ENCODE measurements at places on chromosomes 1 and 21. TPM values are rescaled to one million over a fixed set of nuclear protein-coding genes. Genes with fewer than 3 reads are reported as not detected.

Gene LCK
- 0.62 TPM for total RNA-seq

Gene NCAM2
- 4.5 TPM for total RNA-seq

Gene SERTAD4
- 6.3 TPM for total RNA-seq

Gene PGLYRP3
- total RNA-seq = not detected

Gene EXO5
- total RNA-seq = 7.5 TPM

Gene CELA3B
- total RNA-seq = not detected

Gene LRRC3
- 0.98 TPM for total RNA-seq

Gene OR2M3
- not detected for total RNA-seq

Gene TMPRSS15
- 0.40 TPM for total RNA-seq

Gene SLC9C2
- not detected for total RNA-seq

Gene RAB7B
- 10.6 TPM for total RNA-seq

Gene SLC45A1
- total RNA-seq = 0.35 TPM

Gene VCAM1
- total RNA-seq = 18.4 TPM

Gene SLC22A15
- total RNA-seq = 0.53 TPM

Gene SCP2
- 69.7 TPM for total RNA-seq

Gene HMGCS2
- 0.13 TPM for total RNA-seq

Gene RNU1-3
- 2,384 TPM for total RNA-seq

Gene NEK2
- 6.0 TPM for total RNA-seq

Gene MYOG
- total RNA-seq = 480 TPM

Gene IL22RA1
- total RNA-seq = not detected

- DNase-seq = no peak
Observed at GRCh38 chr1:100982793-100983192, 42.8 kb downstream of the DPH5 start.

DNA sequence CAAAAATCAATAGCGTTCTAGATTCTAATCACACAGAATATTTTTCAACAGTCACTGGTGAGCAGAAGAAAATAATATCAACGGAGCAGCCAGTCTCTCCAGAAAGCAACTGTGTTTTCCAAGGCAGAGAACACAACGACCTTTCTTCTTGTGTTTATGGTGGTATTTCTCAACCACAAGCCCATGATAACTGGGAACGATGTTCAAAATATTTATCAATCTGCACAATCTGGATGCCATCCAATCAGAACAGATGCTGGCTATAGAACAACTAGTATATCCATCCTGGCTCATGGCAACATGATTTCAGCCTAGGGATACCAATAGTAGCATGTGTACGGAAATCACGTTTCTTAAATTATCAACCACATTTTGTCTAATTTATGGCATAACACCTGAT, 162.7 kb upstream of the RUNX1 start:
- DNase-seq = peak; percentile 29

GRCh38 chr1:86508583-86508969, 38.3 kb upstream of the CLCA4 start:
- DNase-seq = no peak

- DNase-seq = no peak
Observed at GRCh38 chr1:235996048-235996785, 68.7 kb downstream of the NID1 start.

- no peak for DNase-seq
Observed at GRCh38 chr1:195550071-195550862, 1058.0 kb downstream of the KCNT2 start.

GRCh38 chr1:107669996-107670395, 295.0 kb downstream of the VAV3 start:
- peak; percentile 47 for DNase-seq

DNA sequence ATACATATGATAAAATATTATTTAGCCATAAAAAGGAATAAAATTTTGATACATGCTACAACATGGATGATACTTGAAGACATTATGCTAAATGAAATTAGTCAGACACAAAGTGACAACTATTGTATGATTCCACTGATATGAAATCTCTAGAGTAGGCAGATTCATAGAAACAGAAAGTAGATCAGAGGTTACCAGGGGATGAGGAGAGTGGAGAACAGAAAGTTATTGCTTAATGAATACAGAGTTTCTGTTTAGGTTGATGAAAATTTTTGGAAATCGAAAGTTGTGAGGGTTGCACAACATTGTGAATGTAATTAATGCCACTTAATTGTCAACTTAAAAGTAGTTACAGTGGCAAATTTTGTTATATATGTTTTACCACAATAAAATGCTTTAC, 315.7 kb upstream of the USP25 start:
- DNase-seq = peak; percentile 20

DNA sequence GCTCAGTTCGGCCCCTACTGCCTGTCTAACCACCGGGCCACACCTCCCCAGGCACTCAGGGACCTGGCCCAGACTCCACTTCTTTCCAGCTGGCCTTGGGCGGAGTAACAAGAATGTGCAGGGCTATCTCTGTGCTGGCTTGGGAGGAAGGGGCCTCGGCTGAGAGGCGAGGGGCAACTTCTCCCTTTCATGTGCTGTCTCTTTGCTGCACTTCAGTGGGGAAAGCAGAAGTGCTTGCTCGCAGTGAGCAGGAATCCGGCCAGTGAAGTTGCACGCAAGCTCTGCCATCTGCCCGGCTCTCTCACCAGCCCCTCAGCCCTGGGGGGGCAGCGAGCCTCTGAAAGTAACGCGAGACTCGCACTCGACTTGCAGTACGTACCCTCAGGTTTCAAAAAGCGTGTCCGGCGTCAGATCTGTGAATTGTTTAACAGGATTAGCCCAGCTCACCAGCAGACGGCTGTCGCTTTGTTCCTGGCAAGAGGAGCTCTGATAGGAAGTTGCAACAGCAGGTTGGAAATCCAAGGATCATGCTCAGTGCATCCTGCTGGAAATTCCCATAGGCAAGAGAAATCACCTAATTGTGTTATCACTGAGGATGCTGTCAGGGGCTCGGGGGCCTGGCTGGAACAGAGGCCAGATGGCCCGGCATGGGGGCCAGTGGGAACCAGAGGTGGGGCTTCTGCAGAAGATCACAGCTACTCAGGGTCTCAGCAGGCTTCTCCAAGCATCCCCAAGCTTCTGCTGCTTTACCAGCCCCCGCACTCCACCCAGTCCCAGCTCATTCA, 221.1 kb downstream of the NPHP4 start:
- peak; percentile 53 for DNase-seq

DNA sequence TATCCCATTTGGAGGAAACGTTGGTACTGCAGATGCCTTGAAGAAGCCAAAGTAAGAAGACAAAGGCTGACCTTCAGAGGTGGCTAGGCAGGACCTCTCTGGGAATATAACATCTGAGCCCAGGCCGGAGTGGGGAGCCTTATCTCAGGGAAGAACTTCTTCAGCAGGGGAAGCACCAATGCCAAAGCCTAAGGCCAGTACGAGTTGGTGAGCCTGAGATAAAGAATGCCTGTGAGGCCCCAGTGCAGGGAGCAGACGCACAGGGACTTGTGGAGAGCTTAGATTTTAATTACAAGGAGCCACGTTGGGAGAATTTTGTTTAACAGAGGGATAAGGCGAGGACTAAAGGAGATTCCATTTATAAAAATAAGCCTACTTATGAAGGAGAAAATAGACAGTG, 468.8 kb upstream of the RUNX1 start:
- DNase-seq = no peak

- no peak for DNase-seq
Observed at GRCh38 chr1:212646588-212646987, 38.0 kb downstream of the ATF3 start.

GRCh38 chr21:23853796-23854379, 1753.4 kb downstream of the MRPL39 start:
- peak; percentile 60 for DNase-seq

GRCh38 chr1:45334308-45335245, 5.4 kb upstream of the TOE1 start:
- peak; percentile 59 for DNase-seq

DNA sequence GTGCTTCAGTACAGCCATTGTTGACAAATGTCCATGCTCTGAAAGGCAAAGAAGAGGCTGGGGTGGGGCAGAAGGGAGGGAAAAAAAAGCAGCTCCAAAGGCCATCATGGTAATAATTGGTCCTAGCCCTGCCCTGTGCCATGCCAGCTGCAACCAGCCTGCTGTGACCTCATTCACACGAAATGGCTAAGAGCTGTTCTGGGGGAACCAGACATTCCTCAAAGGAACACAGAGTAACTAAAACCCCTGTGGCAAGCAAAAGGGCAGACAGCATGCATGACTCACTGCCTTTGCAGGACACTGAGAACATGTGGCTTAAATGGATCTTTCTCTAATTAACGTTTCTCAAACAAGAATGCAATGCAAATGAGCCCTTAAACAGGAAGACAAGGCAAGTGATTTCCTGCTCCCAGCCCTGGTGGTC, 42.3 kb downstream of the STYXL2 start:
- DNase-seq = peak; percentile 33

DNA sequence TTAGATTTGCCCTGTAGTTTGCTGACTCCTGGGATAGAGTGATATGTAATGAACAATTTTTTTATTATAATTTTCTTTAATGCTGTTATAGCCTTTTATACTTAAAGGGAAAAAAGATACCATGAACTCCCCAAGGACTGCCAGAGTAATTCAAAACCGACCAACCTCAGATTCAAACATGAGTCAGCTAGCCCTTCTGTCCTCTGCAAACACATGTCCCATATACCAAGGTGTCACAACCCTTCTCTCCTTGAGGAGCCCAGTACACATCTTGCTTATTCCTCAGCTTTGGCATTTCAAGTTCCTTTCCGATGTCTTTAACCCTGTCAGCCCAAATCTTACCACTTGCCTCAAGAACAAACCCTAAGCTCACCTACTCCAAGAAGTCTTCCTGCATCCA, 184.9 kb downstream of the KCNH1 start:
- DNase-seq = no peak

DNA sequence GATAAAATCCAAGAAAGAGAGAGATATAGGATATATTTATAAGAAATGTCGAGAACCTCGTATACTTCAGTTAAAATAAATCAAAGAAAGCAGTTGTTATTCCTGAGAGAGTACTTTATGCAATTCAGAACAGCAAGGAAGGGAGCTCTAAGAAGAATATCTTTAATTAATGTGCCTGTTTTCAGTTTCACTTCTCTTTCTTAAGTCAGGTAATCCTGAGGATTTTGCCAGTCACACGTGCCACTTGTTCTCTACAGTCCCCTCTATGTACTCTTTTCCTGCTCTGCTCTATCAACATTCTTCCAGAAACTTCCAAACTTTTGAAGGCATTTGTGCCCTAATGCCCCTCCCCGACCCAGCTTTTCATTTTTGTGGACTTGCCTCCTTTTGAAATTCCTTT, 211.9 kb downstream of the AKT3 start:
- no peak for DNase-seq

DNA sequence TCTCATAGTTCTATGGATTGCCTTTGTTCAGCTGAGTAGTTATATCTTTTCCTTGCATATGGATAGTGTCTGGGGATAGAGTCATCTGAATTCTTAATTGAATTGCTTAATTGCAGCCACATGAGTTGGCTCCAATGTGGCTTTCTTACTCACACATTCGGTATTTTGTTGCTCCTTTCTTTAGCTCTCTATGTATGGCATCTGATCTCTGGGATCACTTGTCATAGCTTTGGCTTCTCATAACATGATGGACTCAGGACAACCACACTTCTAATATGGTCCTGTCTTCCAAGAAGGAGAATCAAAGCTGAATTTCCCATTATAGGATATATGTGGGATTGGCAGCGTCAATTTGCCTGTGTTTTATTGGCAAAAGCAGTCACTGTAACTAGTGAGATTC, 716.2 kb downstream of the NCAM2 start:
- peak; percentile 23 for DNase-seq

GRCh38 chr1:221440658-221441057, 301.2 kb downstream of the DUSP10 start:
- DNase-seq = peak; percentile 90

GRCh38 chr1:41378999-41379737, 17.9 kb downstream of the FOXO6 start:
- no peak for DNase-seq

DNA sequence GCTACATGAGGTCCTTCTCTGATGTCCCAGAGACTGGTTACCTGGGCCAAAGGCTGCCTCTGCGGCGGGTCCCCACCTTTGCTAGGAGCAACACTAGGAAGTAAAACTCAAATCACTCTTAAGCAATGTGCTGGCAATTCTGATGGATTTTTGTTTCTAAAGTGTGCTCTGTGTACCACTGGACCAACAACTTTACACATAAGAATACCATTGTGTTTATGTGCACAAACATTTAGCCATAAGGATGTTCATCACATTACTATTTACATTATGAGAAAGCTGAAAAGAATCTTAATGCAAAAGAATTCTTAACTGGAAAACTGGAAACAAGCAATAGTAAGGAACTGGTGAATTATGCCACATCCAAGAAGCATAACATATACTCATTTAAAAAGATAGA, 38.6 kb downstream of the SSBP3 start:
- no peak for DNase-seq

GRCh38 chr1:239995281-239995680, 96.4 kb upstream of the FMN2 start:
- no peak for DNase-seq

GRCh38 chr1:97791251-97791650, 129.6 kb downstream of the DPYD start:
- no peak for DNase-seq

DNA sequence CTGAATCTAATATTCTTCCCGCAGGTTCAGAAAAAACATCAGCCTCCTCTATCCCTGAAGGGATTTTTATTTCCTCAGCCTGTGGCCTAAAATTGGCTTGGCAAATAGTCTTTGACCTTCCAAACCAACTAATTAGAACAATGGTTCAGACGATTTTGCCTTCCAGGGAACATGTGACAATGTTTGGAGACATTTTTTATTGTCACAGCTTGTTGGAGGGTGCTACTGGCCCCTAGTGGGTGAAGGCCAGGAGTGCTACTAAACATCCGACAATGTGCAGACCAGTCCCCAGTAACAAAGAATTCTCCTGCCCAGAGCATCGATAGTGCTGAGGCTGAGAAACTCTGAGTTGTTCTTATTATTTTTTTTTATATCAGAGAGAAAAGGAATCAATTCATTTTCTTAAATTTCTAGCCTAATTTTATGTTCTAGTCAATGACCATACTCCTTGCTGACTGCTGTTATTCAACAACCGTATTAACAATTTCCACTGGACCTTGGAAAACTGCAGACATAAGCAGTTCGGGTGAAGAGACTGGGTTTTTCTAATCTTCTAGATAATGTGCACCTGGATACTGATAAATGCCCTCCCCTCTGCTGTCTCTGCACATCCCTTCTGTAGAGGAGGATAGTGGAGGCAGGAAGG, 280.7 kb downstream of the LMX1A start:
- DNase-seq = peak; percentile 49

DNA sequence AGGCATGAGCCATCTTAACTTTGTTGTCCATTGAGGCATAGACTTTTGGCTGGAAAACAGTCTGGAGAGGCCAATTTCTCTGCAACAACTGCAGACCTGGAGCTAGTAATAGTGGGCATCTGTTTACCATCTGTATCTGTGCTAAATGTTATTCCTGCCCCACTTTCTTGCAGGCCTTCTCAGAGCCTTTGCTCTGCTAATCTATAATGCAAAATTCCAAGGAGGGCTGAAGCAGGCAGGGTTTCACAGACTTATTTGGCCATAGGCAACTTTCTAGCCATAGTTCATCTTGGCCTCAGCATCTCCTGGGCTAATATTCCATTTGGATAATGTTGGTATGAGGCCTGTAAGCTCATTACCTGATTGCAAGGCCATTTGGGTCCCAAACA, 124.5 kb upstream of the CSF3R start:
- no peak for DNase-seq
